ENCODE measurements at places on chromosomes 3 and 15. TPM values are rescaled to one million over a fixed set of nuclear protein-coding genes. Genes with fewer than 3 reads are reported as not detected.

Gene TF
- 3.2 TPM for total RNA-seq

- DNase-seq, result no peak
Observed at GRCh38 chr3:14415501-14415900, 13.1 kb downstream of the SLC6A6 start.

- no peak for DNase-seq
Observed at GRCh38 chr15:76339305-76340197, 3.0 kb downstream of the ISL2 start.

DNA sequence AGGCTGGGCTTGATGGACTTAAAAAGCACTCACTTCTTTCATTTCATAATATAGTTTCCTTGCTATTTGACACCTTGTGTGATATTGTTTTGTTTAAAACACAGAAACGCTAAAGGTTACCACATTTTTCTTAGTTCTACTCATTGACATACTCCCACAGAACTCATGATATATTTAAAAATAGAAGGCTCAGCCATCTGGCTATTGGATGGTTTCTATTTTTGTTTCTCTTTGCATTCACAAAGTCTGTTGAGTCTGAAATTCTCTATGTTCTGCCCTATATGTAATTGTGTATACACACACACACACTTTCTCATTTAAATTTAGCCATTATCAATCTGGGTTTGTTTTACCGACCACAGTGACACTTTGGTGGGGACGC is 128.2 kb downstream of the SOX2 start:
- DNase-seq, result no peak

DNA sequence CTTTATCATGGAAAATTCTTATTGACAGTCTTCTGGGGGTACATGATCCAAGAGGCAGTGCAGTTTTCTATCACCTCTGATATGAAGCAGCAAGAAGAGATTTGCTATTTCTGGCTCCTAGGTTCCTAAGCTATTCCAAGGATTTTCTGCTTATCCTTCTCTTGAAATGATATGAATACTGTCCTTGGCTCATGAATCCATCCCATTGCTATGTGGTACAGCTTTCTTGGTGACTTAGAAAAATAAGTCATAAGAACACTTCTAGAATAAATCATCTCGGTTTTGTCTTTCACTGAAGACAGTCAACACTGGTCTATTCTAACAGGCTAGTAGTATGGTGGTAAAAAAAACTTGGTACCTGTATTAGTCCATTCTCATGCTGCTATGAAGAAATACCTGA is 333.6 kb upstream of the RASGRP1 start:
- no peak for DNase-seq

Gene SLC24A5
- total RNA-seq, result not detected

Gene CPEB1
- total RNA-seq, result not detected

Data from natural killer cell (primary cell).